Activated T-cell treated with anti-CD3 and anti-CD28 coated beads, Interleukin-2, amount 50 U/mL, for 1 hour (primary cell): ENCODE measurements at places on chromosomes 5 and 9.
A peak's percentile ranks its signal among the peaks of the same experiment; 100 is the strongest.

DNA sequence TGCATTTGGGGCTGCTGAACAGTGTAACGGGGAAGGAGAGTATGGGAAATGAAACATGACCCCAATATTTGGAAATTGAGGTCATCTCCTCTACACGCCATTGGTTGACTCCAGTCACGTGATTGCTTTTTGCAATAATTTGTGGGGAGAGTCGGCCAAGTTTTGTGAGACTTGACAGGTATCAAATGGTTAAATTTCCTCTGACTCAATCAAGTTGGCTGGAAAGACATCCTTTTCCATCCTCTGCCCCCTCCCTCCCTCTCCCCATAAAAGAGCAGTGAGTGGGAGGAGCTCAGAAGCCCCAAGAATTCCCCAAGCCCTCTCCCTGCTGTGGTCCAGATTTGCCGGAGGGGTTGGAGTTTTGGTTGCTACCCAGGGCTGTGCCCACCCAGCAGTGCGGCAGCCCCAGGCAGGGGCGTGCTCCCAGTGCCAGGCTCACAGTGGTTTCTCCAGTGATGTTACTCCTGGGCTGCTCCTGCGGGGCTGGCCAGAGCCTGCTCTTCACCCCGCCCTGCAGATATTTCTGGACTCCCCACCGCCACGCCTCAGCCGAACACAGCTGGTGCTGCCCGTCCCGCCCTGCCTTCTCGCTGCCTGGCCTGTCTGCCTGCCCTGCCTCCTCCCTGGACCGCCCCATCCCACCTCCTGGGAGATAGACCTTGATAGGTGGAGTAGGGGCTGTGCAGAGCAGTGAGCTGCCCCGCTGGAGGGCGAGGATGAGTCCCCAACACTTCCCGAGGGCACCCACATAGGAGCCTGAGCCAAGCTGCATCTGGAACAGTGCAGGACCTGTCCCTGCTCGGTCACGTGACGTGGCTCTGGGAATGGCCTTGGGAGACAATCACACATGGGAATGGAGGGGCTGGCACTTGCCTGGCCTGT is 3.4 kb downstream of the COL5A1 start:
- no peak for DNase-seq

GRCh38 chr5:65213921-65214525 is 267.7 kb downstream of the ADAMTS6 start:
- DNase-seq, result no peak

DNA sequence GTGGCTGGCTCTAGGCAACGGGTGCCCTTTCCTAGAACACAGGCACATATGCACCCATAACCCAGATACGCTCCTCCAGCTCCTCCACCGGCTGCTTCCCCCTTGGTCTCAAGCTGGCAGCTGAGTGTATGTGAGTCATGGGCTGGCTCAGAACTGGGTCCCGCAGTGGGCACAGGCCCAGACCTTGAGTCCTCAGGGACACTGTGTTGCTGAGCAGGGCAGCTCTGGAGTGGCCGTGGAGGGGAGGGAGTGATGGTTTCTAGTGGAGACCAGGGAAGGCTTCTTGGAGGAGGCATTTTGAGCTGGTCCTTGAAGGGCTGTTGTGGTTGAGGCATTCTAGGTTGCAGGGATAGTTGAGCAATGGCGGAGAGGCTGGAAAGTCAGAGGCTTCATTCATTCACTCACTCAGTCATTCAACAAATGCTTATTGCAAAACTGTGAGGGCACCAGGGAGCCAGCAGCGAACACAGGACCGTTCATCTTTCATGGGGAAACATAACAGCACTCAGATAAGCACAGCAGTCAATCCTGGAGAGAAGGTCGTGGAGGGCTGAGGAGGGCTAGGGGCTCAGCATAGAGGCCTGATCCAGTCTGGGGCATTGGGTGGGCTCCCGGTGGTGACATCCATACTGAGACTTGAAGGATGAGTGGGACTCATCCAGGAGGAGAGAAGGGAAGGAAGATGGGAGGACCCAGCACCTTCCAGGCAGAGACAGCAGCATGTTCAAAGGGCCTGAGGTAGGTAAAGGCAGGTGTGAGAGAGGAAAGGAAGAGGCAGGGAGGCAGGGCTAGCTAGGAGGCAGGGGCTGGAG is 2.4 kb downstream of the BBLN start:
- DNase-seq, result no peak

DNA sequence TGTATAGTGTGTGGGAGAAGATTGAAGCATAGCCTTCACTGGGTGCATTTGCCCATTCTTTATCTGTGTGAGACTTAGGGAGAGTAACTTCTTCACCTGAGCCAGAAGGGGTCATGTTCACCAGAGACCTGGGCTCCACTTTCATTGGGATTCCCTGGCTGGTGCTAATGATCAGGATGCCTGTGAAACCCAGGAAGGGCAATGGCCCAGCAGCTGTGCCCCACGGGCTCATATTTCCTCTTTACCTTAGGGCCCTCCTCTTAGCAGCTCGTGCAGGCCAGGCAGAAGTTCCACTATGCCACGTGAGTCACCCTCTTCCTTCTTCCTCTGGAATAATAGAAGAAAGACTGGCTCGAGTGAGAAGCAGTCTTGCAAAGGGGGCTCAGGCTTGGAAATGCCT is 5.0 kb downstream of the PPARGC1B start:
- no peak for DNase-seq

DNA sequence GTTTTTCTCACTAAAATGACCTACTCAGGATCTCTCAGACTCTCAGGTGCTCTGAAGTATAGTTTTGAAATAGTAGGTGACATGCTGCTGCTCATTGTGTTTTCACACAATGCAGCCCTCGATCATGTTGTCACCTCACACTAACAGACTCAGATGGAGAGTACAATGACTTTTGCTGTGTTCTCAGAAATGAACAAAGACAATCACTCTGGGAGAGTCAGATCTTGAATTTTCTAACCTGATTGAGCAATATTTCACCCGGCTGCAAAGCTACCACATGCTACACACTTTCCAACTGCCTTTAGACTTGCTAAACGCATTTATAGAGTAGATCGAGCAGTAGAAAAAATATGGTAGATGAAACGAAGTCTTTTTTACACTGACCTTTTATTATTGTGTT is 113.4 kb downstream of the ST8SIA4 start:
- no peak for DNase-seq

DNA sequence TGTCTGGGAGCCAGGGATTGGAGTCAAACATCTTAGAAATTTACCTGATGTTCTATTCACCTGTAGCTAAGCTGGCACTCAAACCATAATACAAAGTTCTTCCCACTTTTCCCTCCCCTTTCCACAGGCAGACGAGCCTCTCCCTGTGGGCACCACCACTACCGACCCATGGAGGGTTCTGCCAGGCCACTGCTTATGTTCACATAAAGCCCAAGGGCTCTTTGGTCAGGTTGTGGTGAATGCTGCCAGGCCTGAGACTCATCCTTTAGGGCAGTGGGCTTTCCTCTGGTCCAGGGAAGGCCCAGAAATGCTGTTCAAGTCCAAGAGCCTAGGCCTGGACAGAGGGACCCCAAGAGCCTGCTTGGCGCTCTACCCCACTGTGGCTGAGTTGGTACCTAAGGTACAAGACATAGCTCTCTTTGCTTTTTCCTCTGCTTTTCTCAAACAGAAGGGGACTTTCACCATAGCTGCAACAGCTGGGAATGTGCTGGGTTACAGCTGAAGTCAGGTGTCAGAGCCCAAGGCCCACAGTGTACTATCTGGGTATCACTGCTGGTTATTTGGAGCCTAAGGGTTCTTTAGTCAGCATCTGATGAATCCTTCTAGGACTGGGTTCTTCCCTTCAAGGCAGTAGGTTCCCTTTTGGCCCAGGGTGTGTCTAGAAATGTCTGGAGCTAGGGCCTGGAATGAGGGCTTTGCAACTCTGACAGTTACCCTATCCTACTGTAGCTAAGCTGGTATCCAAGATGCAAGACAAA is 620.1 kb downstream of the TLE1 start:
- DNase-seq, result no peak

DNA sequence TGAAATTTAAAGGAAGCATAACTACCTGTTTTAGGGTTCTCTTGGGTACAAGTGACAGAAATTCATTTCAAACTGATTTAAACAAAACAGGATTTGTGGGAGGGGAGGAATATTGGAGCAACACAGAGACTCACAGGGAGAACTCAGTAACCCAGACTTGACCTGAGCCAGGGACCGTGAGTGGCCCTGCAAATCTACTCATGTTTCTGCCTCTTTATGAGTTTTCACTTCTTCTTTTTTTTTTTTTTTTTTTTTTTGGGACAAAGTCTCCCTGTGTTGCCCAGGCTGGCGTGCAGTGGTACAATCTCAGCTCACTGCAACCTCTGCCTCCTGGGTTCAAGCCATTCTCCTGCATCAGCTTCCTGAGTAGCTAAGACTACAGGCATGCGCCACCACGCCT is 405.6 kb upstream of the ZNF608 start:
- no peak for DNase-seq

GRCh38 chr5:72151169-72151568 is 43.9 kb downstream of the MAP1B start:
- DNase-seq, result no peak

- no peak for DNase-seq
Observed at GRCh38 chr9:110059461-110059860, 148.5 kb downstream of the C9orf152 start.

GRCh38 chr9:137150617-137151457 is 11.9 kb downstream of the GRIN1 start:
- peak; percentile 42 for DNase-seq

- no peak for DNase-seq
Observed at GRCh38 chr5:80184235-80185023, 71.4 kb downstream of the SERINC5 start.

GRCh38 chr9:137547687-137548543 is 2.3 kb downstream of the PNPLA7 start:
- DNase-seq, result no peak

GRCh38 chr9:21728781-21729180 is 73.7 kb upstream of the MTAP start:
- DNase-seq, result no peak

DNA sequence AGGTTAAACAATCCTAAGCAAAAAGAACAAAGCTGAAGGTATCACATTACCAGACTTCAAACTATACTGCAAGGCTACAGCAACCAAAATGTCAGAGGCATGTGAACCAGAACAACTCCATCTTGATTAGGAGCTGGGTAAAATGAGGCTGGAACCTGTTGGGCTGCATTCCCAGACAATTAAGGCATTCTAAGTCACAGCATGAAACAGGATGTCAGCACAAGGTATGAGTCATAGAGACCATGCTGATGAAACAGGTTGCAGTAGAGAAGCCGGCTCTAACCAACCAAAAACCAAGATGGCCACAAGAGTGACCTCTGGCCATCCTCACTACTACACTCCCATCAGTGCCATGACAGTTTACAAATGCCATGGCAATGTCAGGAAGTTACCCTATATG is 252.0 kb downstream of the RASEF start:
- no peak for DNase-seq

DNA sequence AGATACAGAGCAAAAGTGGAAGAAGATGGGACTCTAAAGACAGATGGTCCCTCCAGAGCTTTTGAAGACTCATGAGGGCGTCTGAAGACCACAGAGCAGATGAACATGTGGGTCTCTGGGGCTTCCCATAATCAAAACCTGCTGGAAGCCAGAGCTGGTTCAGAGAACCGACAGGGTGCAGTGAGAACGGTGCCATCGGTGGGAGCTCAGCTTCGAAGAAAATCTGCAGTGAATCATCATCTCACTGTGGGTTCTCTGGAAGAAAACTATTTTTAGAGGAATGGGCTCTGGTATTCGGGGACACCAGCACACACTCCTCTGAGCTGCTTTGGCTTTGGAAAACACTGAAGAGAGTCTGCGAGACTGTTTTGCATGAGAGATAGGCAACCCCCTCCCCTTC is 222.4 kb upstream of the PANK3 start:
- DNase-seq, result no peak

GRCh38 chr9:5436441-5436840 is 1.3 kb downstream of the PLGRKT start:
- DNase-seq, result no peak

DNA sequence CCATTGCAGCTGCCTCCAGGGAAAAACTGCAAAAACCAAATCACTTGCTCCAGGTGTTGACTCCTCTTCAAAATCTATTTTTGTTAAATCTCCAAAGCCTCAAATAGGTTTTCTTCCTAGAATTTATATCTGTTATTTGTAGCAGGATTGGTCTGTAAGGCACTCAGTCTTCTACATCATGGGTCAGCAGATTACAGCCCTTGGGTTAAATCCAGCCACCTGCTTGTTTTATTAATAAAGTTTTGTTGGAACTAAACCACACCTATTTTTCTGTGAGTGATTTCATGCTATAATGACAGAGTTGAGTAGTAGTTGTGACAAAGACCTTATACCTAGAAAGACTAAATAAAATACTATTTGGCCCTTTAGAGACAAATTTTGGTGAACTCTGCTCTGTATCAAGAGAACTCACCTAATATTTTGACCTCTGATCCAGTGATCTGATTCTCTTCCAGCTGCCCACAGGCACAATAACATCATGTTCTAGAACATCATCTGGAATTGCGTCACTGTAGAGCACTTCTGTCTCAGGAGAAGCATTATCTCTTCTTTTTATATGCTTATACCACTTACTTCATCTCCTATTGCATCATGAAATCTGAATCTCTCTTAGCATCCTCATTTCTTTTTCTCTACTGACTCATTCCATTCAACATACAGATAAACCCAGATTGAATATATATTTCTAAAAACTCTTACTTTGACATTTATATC is 130.1 kb downstream of the RPS23 start:
- no peak for DNase-seq

GRCh38 chr9:127143920-127144465 is 21.6 kb upstream of the ANGPTL2 start:
- DNase-seq, result no peak

- DNase-seq, result peak; percentile 72
Observed at GRCh38 chr5:149636861-149637246, 55.6 kb downstream of the ARHGEF37 start.

- DNase-seq, result no peak
Observed at GRCh38 chr9:121895818-121896544, 197.1 kb downstream of the TTLL11 start.

- no peak for DNase-seq
Observed at GRCh38 chr5:114686356-114686755, 324.5 kb downstream of the KCNN2 start.

DNA sequence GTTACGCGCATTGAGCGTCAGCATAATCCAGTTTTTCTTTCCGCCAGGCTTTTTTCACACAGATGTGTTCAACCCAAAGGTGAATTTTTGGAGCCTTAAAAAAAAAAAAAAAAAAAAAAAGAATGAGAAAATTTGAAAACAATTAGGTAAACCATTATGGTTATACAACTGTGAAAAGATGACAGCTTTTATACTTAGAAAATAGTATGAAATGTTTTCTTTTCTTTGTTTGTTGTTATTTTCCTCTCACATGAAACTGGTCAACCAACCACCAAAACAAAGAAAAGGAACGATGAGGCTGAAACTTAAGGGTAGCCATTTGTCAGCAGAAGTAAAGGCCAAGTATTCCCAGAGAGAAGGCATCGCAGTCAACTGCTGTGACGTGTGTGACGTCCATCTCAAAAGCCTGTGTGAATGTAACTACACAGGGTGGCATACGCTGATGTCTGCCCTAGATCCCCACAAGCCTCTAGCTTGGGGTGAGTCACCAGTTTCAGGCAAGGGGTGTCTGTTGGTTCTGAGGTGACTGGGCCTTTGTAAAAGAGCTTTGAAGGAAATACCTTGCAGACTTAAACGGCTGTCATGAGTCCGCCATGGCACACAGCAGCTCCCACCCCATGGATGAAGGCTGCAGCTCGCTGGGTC is 182.9 kb downstream of the AOPEP start:
- no peak for DNase-seq

GRCh38 chr9:79684059-79684458 is 112.3 kb downstream of the TLE4 start:
- no peak for DNase-seq
